NCI-H524 (cell line): ENCODE measurements at places on chromosomes 4 and X.

DNA sequence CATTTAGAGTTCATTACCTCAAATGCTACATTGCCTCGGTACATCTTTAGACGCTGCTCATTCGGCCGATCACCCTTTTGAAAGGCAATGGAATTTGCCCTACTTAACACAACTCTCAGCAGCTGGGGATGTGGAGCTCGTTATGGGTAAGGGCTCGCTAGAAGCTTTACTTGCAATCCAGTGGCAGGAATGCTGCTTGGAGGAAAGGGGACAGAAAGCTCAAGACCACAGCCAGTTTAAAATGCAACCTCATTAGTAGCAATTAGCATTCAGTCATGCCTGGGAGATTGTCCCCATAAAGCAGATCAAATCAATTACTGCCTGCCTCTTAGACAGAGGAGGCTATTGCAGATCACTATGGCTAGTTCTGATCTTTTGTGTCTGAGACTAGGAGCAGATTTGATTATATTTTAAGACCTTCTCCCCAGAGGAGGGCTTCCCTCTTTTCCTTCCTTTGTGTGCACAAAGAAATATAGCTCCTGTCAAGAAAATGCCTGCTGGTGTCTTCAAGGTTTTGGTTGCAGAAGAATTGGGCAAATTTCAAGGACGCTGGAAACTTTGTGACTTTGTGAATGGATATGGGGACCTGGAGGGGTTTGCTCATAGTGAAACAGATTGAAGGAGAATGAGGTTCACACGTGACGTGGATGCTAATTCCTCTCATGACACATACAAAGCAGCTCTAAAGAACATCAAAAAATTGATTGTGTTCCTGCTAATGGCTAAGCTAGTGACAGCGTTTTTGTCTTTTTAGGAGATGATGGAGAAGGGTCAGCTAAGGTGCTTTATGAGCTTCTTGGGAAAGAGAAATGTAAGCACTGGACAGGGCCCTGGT is 237.5 kb upstream of the GLRA2 start:
- no peak for DNase-seq

DNA sequence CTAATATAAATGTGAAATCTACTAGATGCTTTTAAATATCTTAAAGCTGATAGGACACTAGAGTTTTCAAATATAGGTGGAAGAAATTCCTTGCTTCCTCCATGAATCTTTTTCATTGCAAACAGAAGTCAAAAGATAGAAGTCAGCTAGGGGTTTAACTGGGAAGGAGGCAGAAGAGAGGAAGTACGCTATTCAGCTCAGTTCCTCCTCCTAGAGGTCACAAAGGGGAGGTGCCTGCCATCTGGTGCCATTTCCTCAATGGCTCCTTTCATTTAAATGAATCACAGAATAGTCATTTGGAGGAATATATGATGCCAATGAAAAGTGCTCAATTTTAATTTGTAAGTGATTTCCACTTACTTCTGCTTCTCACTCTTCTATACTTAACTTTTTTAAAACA is 8.5 kb downstream of the COL25A1 start:
- no peak for DNase-seq

DNA sequence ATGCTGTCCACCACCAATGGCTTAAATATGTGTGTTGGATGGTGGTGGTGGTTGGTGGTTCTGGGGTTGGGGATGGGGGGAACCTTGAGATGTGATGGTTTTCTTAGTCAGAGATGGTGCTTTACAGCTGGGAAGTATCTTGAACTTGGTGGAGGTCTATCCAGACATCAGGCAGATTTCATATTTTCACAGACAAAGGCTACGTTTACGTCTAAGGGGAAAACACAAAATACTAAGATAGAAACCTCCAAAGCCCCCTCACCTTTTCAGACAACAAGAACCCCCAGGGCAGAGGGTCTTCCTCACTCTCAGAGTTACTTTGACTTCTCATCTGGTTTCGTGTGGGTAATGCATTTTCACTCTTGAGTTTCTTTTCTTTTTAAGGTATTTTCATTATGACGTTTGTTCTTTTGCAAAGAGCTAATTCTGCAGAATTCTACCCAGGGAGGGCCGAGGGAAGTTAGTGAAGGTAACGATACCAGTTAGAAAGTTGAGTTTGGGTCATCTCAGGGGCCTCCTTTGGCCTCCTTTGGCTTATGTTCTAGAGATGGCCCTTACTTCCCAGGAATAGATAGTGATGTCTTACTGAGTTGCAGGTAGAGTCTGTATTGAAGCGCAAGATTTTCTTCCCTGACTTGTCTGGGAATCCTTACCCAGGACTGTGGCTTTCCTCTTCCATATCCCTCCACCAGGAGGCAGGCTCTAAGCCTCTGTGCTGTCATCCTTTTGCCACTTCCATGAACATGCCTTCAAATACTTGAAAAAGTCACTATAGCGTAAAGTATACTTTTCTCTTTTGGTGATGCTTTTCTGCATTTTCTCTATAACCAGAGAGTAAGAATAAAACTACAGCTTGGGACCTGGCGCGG is 31.9 kb downstream of the RHOH start:
- no peak for DNase-seq

- DNase-seq = no peak
Measured at GRCh38 chrX:4850312-4850711, 1136.9 kb upstream of the PRKX start.

DNA sequence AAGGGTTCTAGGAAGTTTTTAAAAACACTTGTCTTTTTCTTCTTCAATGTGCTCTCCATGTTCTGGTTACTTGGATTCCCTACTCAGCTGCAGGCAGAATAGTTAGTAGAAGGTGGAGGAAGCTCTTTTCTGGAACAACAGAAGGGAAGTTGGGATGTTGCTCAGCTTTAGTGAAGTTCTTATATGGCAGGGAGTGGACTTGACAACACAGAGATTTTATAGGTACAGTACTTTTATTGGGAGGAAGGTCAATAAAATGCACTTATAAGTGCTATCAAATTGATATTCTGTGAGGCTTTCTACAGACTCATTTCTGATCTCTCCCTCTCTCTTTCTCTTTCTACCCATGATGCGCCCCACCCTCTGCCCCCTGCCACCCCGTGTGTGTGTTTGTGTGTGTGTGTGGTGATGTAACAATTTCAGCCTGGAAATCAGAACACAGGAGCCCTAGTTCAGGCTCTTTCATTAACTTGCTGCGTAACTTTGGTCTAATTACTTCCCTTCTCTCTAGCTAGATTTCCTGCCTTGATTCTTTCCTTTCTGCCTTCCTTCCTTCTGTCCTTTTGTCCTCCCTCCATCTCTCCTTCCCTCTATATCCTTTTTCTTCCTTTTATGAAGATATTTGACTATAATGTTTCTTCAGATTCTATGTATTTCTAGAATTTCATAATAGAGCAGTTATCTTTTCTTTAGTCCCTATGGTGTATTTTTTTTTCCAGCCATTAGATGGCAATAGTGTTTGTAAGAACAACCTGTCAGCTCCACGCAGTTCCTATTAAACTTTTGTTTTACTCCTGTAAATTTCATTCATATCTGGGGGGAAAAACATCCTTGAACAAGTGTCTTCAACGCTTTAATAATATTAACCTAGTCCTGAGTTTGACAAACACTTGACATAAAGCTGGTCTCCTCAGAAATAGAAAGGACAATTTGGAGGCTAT is 37.1 kb downstream of the HEPH start:
- DNase-seq = no peak

GRCh38 chrX:40087425-40088298 is 10.1 kb downstream of the BCOR start:
- DNase-seq = no peak

DNA sequence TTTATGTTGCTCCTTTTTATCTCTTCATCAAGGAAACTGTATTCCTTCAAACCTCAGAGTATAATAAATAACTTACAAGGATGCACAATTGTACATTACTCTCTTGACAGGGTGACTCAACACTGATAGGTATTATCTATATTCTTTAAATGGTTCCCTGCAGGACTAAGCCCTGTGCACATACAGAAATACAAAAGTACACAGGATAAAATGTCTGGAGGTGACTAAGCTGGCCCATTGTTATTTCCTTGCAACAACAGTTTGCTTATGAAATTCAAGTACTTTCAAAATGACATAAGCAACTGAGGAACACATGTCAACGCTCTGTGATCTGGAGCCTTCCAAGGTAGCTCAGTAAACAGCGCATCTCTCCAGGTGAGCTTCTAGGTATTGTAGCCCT is 83.8 kb upstream of the RPL34 start:
- DNase-seq = no peak

- DNase-seq = no peak
Measured at GRCh38 chr4:159141193-159141592, 38.3 kb downstream of the RAPGEF2 start.

DNA sequence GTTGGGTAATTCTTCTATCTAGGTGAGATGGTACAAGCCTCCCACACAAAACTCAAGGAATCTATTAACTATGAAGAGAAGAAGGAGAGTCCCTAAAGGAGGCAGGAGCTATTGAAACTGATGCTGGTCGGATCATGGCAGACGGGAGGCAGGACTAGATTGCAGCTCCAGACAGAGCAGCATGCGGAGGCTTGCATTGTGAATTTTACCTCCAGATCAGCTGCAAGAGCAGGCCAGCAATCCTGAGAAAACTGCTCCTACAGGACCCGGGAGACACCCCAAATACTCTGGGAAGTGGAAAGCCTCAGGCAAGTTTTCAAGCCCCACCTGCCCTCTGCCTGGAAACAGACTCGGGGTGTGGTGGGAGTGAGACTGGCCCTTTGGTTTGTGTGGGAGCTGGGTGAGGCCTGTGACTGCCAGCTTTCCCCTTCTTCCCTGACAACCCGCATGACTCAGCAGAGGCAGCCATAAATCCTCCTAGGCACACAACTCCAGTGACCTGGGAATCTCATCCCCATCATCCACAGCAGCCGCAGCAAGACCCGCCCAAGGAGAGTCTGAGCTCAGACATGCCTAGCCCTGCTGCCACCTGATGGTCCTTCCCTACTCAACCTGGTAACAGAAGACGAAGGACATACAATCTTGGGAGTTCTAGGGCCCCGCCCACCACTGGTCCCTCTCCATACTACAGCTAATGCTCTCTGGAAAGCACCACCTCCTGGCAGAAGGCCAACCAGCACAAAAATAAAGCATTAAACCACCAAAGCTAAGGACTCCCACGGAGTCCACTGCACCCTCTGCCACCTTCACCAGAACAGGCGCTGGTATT is 30.9 kb downstream of the GATB start:
- no peak for DNase-seq

- no peak for DNase-seq
Measured at GRCh38 chr4:123418351-123418931, 21.8 kb downstream of the SPRY1 start.

GRCh38 chrX:123803331-123803983 is 56.4 kb upstream of the XIAP start:
- DNase-seq = peak; percentile 73

GRCh38 chr4:108544481-108544880 is 75.9 kb upstream of the RPL34 start:
- no peak for DNase-seq

- no peak for DNase-seq
Measured at GRCh38 chrX:153831429-153832150, 1.2 kb upstream of the PDZD4 start.

GRCh38 chrX:30488092-30488491 is 89.5 kb downstream of the TASL start:
- DNase-seq = peak; percentile 22

- DNase-seq = no peak
Measured at GRCh38 chrX:153560000-153560399, 38.9 kb downstream of the CCNQ start.

- DNase-seq = no peak
Measured at GRCh38 chr4:107546638-107547037, 173.4 kb downstream of the PAPSS1 start.

DNA sequence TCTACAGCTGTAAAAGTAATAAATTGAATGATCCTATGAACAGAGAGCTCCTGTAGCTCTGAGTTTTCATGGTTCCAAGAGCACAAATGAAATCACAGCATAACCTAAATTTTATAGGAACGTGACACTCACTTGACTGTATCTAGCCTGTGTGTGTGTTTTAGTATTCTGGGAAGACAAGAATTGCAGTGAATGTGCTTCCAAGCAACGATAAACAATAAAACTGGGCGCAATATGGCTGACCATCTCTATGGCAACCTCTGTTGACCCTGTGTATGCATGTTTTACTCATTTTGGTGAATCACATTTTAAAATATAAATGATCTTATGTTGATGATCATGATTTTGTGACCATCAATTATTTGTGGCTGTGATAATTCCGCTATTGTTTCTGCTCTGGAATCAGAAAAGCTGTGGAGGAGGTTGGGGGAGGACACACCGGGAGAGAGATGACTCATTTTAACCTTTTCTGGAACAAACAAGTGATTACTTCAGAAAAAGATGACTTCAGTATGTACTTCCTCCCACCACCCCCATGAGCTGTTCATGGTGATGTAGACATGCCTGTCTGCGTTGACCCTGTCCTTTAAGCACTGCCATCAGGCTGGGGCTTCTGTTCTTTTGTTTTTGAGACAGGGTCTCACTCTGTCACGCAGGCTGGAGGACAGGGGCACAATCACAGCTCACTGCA is 31.8 kb downstream of the USP11 start:
- no peak for DNase-seq

DNA sequence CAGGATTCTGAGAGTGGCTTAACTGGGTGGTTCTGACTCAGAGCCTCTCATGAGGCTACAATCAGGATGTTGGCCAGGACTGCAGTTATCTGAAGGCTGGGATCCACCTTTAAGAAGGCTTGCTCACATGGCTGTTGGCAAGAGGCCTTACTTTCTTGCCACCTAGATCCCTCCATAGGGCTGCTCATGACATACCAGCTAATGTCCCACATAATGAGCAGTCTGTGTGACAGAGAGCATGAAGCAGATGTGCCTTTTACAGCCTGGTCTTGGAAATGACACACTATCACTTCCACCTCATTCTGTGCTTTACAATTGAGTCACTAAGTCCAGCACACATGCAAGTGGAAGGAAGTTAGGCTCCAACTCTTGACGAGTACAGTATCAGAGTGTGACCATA is 4.3 kb upstream of the RBM3 start:
- no peak for DNase-seq

DNA sequence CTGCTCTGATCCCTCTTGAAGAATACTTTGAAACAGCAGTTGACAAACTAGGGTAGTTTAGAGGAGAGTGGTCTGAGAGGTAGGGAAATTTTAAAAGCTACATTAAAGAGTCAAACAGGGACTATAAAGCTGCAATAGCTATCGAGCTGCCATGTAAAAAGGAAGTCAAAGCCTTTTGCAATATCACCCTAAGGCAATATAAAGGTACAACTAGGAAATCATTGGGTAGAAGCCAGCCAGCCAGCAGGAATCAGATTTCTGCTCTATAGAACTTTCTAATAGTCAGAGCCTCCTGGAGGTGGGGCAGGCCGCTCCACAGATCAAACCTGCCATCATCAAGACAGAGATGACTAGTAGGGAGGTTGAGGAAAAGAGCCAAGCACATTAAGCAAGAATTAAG is 15.2 kb upstream of the PHOX2B start:
- no peak for DNase-seq
